ENCODE measurements at places on chromosomes 2 and 18.
A peak's percentile ranks its signal among the peaks of the same experiment; 100 is the strongest.

GRCh38 chr2:138500592-138501424 is 762 bp upstream of the SPOPL start:
- DNase-seq, result peak; percentile 9

GRCh38 chr18:21900605-21901352 is 160.2 kb downstream of the MIB1 start:
- no peak for DNase-seq

DNA sequence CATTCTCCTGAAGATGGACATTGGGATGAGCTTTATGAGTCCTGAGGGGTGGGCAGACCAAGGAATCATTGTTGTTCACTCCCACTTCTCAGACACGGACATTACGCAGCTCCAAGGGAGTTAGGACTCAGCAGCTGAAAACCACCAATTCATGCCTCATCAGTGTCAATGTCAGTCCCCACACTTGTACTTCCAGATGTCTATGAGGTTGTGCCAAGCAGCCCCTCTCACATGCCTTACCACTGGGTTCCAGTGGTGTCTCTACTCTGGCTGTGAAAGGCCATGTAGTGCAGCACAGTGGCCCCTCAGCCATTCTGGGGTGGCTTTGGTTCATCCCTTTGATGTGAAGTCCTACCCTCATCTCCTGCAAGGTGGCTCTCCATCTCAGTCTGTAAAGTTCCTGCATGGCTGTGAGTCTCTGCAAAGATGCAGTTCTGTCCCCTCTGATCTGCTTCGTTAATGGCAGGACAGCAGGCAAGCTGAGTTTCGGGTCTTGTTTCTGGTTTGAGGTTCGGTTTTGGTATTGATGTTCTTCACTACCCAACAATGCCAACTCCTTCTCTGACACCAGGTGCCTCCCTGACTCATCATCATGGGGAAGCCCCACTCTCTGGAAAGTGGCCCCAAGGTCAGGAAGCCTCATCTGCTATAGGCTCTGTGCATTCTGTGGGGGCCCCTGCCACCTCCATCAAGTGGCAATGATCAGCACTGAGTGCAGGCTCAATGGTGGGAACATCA is 14.0 kb upstream of the COL6A3 start:
- no peak for DNase-seq

- no peak for DNase-seq
Observed at GRCh38 chr2:239601201-239601851, 200.5 kb upstream of the HDAC4 start.

GRCh38 chr2:211401328-211401727 is 844.9 kb downstream of the CPS1 start:
- DNase-seq, result no peak

GRCh38 chr18:32730620-32731091 is 42.2 kb downstream of the KLHL14 start:
- peak; percentile 38 for DNase-seq

DNA sequence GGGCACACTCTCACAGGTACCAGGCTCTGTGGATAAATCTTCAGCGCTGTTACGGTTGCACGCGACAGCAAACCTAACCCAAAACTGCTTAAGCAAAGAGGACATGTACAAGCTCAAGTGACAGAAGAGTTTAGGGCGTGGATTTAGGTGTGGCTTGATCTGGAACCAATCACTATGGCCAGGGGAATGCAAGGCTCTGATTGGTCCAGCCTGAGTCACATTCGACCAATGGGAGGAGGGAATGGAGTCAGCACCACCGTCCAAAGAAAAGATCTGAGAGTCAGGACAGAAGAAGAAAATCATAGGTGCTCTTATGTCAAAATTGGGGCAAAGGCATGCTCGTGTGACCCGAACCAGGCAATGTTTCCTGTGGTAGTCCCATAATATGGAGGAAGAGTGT is 139.0 kb downstream of the TRIM43 start:
- DNase-seq, result no peak

GRCh38 chr18:56511996-56512395 is 126.4 kb downstream of the TXNL1 start:
- DNase-seq, result no peak

DNA sequence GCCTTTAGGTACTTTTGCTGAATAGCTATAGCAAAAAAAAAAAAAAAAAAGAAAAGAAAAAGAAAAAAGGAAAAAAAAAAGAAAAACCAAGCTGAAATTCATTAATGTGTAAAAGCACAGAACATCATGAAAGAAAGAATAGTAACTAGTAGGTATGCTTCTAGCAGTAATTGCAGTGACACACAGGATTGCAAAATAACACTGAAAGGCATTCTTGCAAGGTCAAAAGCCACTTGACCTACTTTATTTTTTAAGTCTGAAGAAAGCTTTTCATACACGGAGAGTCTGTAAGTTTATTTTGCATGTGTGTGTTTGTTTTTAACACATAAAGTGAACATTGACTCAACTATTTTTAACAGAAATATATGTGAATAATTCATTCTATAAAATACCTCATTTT is 54.4 kb downstream of the DOK6 start:
- DNase-seq, result no peak

GRCh38 chr2:126212735-126213134 is 443.2 kb upstream of the GYPC start:
- DNase-seq, result no peak

DNA sequence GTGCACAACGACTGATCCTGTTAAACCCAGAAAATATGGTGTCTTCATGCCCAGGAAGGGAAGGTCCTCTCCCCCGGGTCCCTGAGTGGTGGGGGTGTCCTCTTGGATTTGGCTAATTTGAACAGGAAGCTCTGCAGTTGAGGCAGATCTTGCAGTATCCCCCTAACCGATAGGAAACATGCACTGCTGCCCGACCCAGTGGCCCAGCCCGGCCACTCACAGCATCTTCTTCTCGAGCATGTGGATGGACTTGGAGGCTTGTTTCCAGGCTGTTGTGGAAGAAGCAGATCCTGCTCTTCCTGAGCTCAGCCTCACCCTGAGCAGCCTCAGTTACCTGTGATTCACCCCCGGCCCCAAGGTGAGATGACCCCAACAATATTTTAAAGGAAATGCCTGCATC is 46.4 kb upstream of the ASB1 start:
- DNase-seq, result no peak

DNA sequence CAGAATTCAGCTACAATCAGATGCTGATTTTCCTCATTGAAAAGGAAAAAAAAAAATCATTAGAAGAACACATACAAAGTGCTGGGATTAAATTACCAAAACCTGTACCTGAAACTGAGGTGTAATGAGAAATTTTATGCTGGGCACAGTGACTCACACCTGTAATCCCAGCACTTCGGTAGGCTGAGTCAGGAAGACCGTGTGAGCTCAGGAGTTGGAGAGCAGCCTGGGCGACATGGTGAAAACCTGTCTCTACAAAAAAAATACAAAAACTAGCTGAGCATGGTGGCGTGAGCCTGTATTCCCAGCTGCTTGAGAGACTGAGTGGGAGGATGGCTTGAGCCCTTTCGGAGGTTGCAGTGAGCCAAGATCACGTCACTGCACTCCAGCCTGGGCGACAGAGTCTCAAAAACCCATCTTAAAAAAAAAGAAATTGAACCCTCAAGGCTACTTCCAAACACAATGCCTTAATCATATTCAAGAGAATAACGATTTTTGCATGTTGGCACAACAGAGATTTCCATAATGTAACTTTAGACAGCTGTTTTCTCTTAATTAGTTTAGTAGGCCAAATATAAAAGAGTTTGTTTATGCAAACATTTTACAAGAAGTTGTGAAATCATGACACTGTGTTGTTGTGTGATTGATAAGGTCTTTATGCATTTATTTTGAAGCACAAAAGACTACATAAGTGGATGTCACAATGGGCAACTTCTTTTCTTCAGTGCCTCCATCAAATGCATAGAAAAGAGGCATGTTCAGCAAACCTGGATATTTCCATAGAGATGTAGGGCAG is 63.9 kb downstream of the FAM161A start:
- DNase-seq, result no peak

DNA sequence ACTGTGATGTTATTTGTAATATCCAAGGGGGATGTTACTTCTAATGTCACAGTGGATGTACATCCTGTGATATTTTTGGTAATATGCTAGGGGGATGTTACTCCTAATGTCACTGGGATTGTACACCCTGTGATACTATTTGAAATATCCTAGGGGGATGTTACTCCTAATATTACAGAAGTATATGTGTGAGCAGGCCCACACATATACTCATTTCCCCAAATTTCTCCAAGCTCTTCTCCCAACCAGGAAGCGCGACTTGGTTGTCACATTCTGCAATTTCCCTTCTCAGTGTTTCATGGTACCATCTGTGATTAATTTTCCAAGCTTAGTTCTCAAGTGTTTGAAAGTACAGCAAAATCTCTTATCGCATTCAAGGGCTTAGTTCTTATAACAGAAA is 29.5 kb upstream of the CHN1 start:
- no peak for DNase-seq

DNA sequence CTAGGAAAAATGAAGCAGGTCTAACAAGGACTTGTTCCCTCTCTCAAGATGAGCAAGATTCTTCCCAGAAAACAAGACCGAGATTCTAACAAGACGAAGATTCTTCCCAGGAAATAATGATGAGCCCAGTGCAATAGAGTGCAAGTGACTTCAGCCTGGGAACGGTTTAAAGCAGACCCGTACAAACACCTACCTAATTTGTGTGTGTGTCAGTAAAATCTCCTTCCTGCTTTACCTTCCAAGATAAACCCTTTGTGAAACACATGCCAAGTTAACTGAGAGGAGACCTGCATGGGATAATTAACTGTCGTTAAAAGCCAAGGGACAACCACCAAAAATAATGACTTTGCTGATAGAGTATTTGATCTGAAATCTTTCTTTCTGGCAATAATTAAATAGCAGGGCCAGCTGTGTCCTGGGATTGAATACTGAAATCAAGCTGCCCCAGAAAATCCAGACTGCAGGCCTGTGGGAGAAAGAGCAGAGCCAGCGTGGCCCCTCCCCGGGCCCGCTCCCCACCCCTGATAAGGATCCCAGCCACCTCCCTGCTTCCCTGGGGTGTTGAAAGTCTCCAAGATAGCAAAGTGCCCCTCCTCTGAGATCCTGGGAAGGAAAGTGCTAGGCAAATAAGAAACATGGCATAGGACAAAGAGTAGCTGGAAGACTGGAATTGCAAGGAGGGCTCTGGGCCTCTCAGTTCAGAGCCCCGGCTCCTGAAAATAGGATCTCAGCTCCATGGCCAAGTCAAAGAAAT is 145.5 kb downstream of the CYP26B1 start:
- DNase-seq, result no peak

DNA sequence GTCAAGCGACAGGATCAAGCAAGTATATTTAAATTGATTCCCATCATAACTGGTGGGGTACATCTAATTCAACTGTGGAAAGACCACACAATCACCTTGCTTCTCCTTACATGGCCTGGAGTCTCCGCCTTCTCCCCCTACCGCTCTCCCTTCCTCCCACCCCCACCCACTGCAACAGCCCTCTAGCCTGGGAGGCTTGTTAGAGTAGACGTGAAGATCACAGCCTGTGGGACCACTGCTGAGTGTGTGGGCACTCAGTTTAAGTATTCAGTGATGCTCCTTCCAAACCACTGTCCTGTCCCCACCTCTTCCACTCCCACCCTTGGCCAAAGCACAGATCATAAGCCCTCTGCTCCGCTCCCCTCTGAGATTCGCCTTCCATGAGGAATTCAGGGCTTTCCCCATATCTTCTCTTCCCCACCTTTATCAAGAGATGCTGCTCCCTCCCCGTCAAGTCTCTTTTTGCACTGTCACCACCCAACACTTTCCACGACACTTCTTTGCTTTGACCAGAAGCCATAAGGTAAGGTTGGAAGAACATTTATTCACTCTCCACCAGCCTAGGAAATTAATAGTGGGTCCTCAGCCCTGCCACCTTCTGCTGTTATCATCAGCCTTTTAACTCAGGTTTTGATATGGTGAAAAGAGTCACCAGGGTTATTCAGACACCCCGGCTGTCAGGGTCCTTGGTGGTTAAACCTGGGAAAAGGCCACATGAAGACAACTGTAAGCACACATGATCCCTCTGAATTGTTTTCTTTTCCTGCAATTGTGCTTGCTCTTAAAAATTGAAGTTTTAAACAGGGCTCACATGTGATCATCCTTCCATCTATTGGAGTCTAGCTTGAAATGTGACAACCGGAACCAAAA is 1.7 kb downstream of the METTL4 start:
- DNase-seq, result no peak

GRCh38 chr2:82023710-82024109 is 1719.2 kb upstream of the LRRTM1 start:
- peak; percentile 17 for DNase-seq

DNA sequence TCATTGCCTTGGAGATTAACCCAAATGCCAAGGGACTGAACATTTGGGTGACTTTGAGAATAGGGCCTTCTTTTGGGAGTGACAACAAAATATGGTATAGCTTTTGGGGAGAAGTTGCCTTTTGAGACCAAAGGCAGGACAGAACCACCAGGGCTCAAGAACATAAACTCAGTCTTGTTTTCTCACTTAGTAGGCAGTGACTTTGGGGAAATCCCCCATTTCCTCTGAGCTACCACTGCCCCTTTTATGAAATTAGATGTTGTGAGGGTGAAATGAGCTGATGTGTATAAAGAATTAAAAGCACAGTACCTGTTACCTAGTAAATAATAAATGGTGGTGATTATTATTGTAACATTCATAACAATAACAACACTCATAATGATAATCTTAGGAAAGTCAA is 36.5 kb downstream of the GPD2 start:
- DNase-seq, result no peak

DNA sequence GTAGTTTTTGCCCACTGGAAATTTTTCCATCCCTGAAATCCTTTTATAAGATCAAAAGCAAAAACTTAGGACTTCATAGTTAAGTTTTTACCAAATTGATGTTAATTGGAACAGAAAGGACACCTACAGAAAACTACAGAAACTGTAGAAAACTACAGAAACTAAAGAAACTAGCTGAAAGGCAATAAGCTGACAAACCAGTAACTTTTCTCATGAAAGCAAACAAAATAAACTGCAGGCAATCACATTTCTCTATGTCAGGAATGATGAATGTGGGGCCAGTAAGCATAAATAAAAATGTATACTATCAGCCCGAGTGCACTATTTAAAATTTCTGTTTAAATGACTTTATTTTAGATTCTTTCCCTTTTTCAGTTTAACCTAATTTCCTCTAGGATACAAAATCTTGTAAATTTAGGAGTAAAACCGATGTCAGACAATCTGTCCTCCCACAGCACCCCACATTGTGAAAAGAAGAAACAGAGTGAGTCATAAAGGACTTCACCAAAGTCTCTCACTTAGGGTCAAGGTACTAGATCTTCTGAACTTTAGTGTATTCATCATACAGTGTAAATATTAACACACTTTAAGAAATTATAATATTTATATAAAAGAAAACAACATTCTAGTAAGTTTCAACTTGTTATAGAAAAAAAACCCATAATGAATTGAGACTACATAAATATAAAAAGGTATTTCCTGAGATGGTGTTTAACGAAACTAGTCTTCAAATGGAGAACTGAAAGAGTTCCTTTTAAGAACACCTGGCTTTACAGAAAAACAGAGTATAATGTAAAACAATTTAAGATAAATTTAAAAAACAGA is 46.6 kb downstream of the USP40 start:
- peak; percentile 45 for DNase-seq

- no peak for DNase-seq
Observed at GRCh38 chr2:199679883-199680282, 171.1 kb downstream of the FTCDNL1 start.

Measured in RPMI8226 (cell line).